ENCODE measurements at places on chromosomes 12 and 14.

DNA sequence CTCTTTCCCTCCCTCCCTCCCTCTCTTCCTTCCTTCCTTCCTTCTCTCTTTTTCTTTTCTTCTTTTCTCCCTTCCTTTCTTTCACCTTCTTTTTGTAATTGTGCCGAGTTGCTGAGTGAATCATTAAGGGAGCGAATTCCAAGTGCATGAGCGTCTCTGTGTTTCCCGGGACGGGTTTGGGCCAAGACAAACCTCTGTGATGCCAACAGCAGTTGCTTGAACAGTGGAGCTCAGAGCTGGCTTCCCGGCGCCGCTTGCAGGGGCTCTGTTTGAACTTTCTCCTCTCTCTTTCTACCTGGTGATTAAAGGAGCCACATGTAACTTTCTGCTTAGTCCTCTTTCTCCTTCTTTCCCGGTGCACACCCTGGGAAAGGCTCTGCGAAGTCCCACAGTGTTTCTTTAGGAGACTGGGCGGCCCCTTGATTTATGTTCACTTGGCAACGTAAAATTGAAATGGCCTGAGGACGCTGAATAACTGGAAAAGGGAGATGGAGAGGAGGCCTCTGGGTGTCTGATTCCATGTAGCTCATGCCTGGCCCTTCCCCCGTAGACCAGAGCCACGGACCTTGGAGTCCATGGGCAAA is 33.7 kb upstream of the MAP1LC3B2 start:
- no peak for DNase-seq

GRCh38 chr14:83856334-83856733 is 1673.6 kb upstream of the FLRT2 start:
- no peak for DNase-seq

DNA sequence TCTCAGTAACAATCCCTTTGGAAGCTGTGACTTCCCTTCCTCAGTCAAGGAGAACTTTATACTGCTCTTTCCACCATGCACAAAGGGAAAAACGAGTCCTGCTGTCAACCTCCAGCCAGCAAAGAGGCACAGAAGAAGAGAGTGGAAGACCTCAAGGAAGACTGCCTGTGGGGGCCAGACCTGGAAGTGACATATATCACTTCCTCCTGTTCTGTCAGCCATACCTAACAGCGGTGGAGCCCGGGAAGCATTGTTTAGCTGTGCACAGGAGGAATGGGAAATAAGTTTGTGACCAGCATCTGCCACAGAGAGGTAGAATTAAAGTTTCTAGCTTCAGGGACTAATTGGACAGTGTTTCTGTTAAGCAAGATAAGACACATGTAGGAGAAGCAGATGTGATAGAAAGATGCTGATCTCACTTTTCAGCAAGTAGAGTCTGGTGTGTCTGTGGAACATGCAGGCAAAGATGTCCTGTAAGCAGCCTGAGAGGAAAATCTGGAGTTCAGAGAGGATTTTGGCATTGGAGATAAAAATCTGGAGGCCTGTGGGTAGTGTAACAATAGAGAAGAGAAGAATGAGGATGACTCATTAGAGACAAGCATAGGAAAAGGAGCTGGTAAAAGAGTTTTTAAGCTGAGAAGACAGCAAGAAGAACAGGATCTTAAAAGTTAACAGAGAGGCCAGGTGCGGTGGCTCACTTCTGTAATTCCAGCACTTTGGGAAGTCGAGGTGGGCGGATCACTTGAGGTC is 141.6 kb upstream of the CPSF6 start:
- DNase-seq, result no peak

DNA sequence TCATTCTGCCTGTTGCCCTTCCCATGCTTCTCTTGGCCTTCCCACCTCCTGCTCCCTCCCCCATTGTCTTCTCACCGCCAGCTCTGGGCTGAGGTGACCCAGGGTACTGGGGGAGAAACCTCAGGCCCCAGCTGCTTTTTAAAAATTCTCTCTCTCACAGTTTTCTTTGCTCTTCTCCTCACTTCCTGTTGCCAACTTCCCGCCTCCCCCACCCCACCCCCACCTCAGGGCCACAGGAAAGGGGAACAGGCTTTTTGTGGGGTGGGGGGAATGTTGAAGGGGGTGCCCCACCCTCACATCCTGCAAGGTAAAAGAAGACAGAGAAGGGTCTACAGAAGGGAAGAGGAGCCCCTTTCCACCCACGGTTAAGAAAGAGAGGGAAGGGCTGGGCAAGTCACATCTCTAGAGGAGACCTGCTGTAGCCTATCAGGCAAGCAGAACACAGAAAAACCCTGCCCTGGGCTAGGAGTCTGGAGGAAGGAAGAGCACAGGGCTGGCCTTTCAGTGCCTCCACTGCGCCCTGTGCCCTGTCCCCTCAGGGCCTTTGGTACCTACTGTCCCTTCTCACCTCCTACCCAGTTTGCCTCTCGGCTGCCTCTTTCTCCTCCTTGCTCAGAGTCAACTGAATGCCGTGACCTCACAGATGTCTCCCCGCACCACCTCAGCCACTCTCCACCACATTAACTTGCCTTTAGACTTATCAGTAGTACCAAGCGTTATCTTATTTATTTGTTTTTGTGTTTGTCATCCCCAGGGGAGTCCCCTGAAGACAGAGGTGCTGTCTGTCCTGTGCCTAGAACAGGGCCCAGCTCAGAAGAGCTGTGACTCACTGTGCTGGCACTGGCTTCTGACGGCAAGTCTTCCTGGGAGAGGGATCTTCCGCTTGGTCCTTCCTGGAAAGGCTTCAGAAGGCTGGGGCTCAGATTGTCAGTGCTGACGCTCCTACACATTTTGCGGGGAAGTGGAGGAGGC is 1.7 kb downstream of the ARHGAP9 start:
- DNase-seq, result peak; percentile 84

DNA sequence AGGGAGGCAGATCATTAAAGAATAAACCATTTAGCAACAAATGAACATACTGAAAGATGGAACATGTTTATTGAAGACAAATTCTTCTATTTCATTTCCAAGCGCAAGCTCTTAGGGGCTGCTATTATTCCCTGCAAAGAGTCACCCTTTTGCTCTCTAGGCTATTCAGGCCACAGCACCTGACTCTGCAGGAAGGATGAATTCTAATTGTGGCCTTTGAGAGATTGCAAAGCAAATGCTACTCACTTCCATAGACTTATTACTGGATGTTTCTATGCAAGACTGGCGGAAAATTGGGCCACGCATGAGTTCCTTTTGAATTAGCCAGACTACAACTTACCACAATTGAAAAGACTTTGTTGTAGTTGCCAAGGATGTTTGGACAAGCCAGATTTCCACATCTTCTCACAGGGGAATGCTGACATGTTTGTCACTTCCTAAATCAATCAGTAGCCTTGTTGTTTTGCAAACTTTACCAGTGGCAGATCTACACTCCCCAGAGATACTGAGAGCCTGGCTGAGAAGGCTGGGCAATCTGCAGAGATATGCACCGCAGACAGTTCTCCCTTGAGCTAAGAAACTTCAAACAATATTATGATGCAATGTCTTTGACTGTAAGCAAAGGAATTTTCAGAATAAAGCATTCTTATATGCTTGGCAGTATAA is 334.3 kb upstream of the SYT1 start:
- no peak for DNase-seq

DNA sequence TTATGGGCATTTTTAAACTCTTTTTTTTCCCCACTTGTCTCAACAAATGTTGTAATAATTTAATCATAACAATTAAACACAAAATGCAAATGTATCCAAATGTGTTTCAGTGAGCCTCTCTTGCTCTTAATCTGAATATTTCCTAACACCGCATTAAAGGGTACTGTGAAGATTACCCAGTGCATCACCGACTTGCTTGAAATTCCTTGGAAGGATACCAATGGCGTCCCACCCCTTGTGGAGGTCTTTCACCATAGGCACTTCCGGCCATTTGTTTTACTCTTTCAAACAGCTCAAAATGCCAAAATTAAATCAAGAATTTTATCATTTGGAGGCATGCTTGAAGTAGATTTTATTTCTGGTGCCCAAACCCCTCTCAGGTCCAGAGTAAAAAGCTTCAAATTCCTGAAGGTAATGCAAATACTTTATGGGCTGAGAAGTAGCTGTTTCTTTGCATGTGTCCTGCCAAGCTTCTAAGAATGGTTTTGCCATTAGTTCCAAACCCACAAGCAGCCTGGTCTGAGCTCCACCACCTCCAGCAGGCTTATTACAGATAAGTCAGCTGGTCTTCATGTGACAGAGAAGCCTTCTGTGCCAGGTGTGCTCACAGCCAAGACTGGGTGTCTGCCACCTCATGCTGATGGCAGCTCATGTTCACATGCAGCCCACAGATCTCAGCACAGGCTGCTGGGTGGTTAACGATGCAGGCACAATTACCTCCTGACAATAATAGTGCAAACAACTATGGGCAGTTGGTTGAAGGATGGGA is 16.4 kb upstream of the NUDT4 start:
- DNase-seq, result no peak

DNA sequence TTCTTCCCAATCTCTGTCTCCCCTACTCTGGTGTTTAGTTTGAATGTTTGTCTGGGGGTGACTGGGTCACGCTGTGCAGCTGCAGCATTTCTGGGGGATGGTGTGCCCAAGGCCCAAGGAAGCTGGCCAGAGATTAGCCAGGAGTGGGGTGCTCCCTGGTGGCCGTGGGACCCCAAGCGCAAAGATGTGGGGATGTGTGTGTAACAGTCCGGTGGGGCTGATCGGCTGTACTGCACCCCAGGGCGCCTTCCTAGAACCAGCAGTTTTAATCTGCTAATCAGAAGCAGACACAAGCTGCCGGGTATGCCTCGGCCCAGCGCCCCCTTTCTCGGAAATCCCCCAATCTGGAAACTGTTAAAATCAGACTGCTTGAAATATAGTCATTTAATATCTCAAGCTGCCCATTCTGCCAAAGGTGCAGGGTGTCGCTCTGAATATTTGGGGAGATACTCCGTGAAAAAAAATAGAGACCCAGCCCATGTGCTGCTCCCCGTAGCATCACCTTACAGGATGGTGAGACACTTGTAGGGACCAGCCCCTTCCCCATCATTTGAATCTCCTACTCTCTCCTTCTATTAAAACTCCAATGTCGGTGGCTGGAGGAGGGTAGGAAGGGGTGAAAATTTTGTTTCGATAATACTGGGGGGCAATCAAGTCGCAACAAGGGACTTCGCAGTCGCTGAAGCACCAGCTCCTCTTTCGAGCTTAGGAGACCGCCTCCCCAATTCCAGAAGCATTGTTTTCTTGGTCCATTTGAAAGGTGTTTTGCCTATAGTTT is 4.3 kb downstream of the HOXC9 start:
- no peak for DNase-seq

DNA sequence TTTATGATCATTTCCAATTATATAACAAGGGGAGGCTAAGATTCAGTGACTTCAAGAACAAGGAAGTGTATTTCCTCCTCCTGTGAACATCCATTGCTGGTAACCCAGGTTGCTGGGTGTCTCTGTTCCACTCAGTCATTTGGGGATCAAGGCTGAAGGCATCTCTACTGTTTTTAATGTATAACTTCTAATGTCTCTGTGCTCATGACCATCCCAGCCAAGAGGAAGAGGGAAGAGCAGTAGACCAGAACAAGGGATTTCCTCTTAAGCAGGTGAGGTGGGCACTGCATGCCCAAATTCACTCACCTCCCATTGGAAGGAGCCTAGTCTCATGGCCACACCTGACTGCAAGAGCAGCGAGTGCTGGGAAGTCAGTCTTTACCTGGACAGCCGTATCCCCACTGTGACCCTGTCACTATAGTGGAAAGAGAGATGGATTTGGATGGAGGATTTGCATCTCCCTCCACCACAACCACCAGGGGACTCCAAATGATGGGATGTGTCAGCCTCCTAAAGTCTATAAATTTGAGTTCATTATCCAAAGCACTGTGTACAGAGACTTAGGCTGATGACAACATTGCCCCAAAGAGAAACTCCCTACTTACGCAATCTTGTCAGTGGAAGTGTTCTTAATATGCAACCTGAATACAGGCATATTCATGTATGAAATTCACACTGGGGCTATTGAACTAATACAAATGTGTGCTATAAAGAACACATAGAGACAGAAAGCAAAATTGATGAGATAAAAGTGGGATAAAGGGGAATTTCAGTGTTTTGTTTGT is 368.7 kb downstream of the TMEM132D start:
- DNase-seq, result no peak

DNA sequence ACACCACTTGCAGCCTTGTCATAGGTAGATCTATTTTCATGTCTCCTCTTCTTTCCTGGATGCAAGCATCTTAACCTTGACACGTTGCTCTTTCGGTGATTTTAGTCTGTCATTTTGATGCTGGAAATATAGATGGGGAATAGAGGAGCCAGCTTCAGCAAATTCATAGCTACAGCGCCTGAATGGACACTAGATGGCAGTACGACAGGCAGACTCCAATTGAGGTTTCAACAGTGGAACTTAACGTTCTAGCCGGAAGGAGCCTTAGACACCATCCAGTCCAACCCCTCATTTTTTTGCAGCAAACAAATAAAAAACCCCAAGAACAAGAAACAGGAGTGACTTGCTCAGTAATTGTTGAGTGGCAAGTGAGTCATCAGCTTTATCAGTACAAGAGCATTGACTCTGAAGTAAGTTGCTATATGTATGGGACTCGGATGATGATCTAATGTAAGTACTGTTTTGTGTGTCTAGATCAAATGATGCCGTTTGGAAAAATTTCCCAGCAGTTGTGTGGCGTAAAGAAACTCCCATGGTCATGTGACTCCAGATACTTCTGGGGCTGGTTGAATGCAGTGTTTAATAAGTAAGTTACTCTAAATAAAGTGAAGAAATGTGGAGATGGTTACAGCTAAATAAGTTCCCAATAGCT is 9.0 kb downstream of the DMAC2L start:
- peak; percentile 99 for DNase-seq

GRCh38 chr14:101029668-101030290 is 126.3 kb upstream of the RTL1 start:
- no peak for DNase-seq

GRCh38 chr12:127126260-127126628 is 1140.7 kb upstream of the TMEM132C start:
- DNase-seq, result peak; percentile 28

DNA sequence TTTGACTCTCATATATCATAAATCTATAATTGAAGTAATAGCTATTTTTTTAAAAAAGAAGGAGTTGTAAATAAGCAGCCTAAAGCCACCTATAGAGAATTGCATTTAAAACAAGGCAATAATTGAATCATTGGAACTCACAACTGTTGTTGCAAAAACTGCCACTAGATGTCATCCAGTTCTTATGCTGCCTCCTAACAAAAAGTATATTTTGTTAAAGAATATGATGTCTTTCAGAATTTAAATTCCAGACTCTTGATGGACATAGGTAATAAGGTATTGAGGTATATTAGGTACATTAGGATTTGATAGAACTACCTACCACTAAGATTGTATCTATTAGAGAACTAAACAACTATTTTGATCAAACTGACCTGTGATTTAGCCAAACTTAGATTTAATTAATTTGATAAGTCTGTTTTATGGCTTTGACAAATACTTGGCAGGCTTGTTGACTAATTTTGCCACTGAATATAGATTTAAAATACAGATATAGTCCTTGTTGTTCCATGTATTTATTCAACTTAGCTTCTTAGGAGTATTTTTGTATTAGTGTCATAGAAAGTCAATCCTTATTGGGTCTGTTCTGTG is 401.4 kb downstream of the RPL10L start:
- no peak for DNase-seq

DNA sequence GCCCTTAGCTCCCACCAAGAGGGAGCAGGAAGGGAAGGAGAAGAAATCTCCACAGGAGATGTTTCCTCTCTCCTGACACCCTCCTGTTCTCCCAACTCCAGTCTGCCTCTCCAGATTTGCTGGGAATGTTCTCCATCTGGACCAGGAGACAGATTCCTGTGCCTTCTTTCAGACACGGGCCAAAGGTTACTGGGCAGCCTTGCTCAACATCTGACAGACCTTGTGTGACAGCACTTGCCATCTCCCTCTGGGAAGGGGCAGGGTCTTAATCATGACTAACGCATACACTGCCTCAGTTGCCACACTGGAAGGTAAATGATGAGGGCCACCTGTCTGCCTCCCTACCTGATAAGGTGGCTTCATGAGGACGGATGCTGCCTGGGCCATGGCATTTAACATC is 2.5 kb upstream of the TTC7B start:
- no peak for DNase-seq
